ENCODE measurements at places on chromosomes 13 and 19. TPM values are rescaled to one million over a fixed set of nuclear protein-coding genes. Genes with fewer than 3 reads are reported as not detected.

OR7D2 gene
- total RNA-seq, result 0.17 TPM

HIF3A gene
- total RNA-seq, result 173 TPM

C19orf67 gene
- total RNA-seq, result not detected

GRCh38 chr19:16266586-16266942, 58.1 kb upstream of the KLF2 start:
- ATAC-seq, result no peak

ZNF729 gene
- total RNA-seq, result not detected

GGN gene
- not detected for total RNA-seq

- ATAC-seq, result no peak
Observed at GRCh38 chr13:111213964-111214726, 99.0 kb downstream of the ARHGEF7 start.

ZNF599 gene
- total RNA-seq, result 5.9 TPM

CCL25 gene
- total RNA-seq, result not detected

SYNGR4 gene
- not detected for total RNA-seq

TTC9B gene
- total RNA-seq, result not detected
